ENCODE measurements at places on chromosomes 5 and 9.

DNA sequence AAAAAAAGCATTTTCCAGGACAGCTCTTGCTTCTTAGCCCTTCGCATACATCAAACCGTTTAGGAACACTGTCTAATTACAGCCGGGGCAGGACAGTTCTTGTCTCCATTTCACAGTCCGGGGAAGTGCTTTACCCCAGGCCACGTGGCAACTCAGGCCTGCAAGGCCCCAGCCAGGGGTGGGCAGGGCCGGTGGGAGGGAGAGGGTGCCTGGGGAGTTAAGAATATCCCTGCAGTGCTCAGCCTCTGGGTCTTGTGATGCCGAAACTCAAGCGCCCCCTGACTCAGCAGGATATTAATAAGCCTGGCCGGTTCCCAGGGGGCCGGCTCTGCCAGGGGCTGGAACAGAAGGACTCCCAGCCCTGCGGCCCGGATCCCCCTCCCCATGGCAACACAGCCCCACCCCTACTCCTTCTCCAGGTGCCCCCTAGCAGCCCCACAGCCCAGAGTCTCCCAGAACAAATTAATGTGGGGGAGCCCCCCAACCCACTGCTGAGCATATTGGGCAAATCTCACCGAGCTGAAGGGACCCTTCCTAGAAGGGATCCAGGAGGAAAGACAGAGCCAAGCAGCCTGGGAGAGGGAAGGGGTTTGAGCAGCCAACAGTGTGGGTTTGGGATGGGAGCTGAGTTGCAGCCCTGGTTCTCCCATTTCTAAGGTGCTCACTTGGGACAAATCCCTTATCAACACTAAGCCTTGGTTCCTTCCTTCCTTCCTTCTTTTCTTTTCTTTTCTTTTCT, 45.3 kb downstream of the PLPP7 start:
- no peak for DNase-seq

DNA sequence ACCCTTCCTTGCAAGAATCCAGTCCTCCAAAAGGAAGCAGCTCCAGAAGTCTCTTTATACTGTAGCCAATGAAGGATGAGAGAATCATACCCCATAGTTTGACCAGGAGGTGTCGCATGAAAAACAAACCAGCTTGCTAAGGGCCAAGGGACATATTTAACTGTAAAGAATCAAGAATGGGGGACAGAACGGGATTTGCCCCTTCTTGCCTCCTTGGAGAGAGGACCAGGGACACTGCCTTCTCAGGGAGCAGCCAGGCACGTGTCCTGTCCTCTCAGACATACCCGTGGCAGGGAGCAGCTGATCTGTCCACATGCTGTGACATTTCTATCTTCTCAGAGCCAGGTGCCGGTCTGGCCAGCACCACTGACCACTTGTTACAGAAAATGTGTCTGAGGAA, 11.7 kb downstream of the PRUNE2 start:
- no peak for DNase-seq

GRCh38 chr5:126521130-126521529, 73.9 kb downstream of the ALDH7A1 start:
- DNase-seq = no peak

GRCh38 chr5:177311392-177311722, 341 bp downstream of the MXD3 start:
- DNase-seq = no peak

DNA sequence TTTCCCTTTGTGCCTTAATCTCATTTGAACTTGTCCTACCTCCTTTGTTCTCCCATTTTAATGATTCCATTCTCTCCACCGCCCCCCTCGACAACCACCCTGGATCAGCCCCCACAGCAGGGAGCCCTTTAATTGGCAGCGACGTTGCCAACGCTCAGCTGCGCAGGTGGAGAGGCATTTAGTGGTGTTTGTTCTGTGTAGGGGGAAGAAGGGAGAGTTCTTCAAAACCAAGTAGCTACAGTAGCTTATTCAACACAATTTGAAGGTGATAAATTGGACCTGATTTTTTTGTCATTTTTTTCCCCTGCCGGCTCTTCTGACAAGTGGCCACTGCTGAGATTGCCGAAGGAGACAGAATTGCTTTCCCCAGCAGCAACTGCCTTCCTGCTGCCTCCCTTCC, 499.1 kb downstream of the CDK5RAP2 start:
- no peak for DNase-seq

- DNase-seq = no peak
Observed at GRCh38 chr5:123545506-123545905, 33.5 kb downstream of the CSNK1G3 start.

GRCh38 chr9:20996809-20997208, 34.6 kb downstream of the HACD4 start:
- DNase-seq = no peak

- DNase-seq = no peak
Observed at GRCh38 chr5:101716941-101717340, 579.1 kb downstream of the SLCO4C1 start.

DNA sequence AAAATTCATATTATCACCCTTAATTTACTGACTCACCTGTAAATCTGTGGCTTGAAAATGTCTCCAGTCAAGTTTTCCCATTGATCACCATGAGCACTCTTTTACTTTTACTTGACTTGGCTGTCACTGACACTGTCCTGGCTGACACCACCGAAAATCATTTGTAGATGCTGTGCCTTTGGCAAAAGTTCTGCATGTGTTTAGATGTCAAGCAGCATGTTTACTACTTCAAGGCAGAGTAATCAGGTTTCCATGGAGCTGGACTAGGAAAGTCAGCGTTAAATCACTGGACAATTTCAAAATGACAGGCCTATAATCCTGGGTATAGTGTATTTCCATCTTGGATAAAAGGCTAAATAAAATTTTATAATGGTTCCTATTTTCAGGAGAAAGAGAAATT, 1530.6 kb upstream of the CDH6 start:
- no peak for DNase-seq

DNA sequence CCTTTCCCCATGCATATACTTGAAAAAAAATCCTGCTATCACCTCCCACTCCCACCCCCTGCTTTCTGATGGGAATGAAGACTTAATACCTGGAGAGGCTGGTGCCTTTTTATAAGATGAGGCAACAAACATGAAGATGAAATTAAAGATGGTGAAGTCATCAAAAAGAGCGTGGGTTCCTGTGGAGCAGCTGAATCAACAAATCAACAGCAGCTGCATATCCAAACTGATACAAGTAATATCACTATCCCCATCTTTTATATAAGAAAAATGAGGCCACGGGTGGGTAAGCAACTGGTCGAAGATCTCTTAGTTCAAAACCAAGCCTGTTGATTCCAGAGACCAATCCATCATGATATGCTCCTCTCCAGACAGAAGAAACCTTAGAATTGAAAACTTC, 268.5 kb downstream of the ENC1 start:
- DNase-seq = no peak

DNA sequence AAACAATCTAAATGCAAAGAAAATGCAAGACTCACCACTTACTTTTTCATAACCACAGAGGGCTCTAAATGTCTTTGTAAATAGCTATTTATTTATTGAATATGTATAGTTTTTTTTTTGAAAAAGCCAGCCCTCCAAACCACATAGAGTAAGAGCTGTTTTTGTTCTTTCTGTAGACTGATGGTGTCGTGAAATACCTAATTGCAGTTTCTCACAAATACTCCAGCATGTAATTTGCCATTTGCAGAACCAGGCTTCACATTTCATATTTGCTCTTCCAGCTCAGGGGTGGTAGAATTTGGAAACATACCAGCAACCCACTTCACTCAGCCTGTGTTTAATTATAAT, 159.8 kb downstream of the TMC1 start:
- no peak for DNase-seq

DNA sequence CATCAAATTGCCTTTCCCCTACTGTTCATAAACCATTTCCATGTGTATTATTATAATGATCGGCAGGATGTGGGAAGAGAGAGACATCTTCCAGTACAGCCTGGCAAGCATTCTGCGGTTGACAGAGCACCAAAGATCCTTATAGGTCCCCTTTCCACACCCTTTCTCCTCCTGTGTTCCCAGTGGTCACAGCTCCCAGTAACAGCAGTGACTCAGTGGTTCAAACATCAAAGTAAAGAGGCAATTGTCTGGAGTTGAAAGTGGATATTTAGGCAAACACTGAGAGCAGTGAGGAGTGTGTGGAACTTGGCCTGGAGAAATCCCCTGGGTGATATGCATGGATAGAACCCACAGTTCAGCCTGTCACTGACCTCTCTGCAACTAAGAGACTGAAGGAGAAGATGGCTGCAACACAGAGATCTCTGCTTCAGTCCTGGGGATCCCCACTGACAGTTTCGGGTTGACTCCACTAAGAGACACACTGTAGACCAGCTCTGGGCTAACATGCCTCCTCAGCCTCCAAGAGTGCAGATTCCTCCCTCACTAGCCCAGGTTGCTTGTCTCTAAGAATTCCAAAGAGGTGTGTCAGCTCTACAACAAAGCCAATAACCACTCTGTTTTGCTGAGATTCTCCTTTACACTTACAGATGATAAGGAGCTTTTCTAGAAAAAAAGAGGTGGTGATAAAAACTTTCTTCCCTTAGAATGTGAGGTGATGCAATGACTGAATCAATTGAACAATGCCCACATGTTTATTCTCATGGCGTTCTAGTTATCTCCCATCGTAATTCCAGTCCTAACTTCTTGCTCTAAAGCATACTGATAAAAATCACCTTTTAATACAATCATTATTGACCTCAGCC, 94.4 kb upstream of the IL6ST start:
- no peak for DNase-seq

- DNase-seq = no peak
Observed at GRCh38 chr5:42719034-42719433, 37.6 kb upstream of the CCDC152 start.

GRCh38 chr5:78758169-78758839, 109.7 kb upstream of the LHFPL2 start:
- DNase-seq = no peak

DNA sequence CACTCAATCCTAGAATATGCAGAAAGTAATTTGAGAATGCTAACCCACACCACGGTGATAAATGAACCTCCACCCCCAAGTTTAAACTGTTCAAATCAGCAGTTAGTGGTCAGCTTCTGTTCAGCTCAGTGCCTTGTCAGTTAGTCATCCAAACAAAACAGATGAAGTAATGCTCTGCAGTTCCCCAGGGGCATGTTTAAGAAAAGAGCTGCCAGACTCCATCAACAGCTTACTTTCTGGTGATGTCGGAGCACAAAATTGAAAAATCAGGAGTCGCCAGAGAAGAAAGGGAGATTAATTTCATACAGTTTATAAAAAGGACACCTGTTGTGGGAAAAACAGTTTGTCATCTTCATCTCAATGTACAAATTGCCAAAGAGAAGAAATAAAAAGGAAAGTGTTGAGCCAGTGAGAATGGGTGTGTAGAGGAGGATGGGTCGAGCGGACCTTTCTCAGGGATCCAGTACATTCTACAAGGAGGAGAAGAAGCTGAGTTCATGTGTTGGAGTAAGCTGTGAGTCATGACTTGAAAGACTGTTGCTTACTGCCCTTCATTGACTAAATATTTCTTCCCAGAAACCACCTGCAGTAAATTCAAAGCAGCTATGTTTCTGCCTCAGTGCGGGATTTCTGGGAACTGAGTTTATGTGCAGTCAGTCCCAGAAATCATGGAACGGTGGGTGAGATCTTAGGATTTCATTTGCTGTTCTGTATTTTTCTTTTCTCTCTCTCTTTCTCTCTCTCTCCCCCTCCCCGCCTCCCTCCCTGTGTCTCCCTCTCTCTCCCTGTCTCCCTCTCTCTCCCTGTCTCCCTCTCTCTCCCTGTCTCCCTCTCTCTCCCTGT, 13.7 kb downstream of the TRIO start:
- DNase-seq = no peak

- DNase-seq = no peak
Observed at GRCh38 chr5:41093803-41094202, 22.7 kb upstream of the MROH2B start.

DNA sequence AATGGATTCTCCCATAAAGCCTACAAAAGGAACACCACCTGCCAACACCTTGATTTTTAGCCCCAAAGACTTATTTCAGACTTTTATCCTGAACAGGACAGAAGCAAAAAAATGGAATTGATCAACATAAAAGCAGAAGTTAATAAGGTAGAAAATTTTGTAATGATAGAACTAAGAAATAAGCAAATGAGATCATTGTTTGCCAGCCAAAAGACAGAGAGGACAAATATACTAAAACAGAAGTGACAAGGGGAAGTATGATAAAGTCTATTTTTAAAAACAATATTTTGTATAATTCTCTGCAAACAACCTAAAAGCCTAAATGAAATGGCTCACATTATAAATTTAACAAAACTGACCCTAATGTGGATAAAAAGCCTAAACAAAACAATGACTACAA, 110.5 kb upstream of the PRSS3 start:
- DNase-seq = no peak

DNA sequence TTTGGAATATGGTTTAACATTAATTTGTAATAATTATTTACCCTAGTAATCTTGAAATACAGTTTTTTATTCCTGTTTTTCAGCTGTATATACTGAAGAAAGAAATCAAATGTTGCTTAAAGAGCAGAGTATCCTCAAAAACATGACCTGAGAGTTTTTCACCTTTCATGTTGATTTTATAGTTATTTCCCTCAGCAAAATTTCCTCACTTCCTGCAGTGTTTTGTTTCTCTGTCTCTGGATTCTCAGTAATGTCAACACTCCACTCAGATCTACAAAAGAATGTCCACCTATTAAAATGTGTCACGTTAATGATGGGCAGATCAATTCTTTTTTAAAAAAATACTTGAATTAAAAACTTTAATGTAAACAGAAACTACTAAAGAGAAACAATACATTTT, 398.3 kb downstream of the ANXA1 start:
- no peak for DNase-seq

GRCh38 chr5:178361657-178362445, 129.2 kb upstream of the PHYKPL start:
- no peak for DNase-seq

GRCh38 chr9:14170973-14171596, 142.9 kb downstream of the NFIB start:
- no peak for DNase-seq

- no peak for DNase-seq
Observed at GRCh38 chr5:194603-195209, 3.4 kb downstream of the LRRC14B start.

DNA sequence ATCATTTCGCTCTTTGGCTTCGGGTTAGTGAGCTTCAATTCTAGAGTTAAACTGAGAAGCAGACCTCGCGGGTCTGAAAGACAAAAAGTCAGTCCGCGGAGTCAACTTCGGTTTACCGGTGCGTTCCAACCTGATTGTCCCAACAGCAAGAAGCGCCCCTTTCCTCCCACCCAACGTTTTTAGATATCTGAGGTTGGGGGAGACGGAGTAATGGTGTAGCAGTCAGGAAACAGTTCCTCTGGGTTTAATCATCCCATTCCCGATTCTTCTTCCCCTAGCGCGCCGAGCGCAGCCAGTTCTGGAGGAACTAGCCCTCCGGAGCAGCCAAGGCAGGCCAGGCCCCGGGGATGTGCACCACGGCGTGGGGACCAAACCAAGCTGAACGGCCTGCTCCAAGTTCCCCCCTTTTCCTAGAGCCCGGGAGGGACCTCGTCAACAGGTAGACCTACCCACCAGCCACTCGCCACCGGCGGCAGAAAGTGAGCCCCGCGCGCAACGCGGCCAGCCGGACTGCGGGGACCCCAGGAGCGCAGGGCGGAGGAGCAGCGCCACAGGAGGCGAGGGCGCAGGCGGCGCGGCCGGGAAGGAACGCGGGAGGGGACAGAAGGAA, 622 bp upstream of the ISL1 start:
- DNase-seq = no peak
